ENCODE measurements at places on chromosomes 3 and 15.

DNA sequence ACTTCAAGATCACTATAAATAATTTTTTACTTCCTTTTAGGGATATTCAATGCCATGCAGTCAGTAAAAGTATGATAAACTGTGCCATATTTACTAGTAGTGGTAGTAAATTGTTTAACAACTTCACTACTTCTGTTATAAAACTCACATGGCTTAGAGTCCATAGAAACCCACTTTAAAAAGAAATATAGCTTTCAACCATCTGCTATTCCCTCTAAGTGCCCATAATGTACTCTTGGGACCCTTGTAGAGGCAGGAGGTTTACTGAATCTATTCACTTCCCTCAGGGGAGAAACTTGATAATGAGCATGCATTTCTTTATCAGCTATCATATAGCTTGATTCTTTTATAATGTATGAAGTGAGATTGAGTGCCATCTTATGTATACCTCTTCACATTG, 1448.4 kb upstream of the ALCAM start:
- no peak for DNase-seq

DNA sequence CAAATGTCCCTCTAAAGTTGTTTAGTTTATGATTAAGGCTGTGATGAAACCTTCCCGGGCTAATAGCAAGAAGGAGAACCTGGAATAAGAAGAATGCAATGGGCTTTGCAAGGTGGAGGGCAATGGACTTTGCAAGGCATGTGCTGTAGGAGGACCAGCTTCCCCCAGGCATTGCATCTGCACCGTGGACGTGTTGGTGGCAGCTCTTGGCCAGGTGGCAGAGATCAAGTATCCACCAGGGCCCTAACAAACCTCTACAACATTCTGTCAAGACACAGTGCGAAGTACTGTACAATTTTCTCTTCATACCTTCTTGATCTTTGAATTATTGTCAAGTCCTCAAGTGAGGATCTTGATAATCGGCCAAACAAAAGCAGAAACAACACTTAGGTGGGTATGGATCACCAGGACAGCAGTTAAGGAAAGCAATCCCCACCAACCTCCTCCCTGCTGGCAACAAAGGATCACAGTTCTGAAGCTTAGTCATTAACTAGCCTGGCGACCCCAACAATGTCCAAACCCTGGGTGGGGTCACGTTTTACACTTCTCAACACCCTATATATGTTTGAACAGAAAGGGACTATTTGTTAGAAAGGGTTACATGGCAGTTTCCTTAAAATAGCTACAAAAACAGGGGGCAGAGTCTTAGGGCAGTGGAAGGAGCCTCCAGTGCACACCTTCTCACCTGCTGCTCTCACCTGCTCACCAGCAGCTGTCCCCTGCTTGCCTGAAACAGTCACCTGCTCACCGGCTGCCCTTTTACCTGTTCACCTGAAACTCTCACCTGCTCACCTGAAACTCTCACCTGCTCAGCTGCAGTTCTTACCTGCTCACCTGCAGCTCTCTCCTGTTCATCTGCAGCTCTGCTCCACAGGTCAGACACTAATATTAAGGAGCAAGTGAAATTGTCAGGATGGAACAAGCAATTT, 137.9 kb upstream of the LIPC start:
- no peak for DNase-seq

DNA sequence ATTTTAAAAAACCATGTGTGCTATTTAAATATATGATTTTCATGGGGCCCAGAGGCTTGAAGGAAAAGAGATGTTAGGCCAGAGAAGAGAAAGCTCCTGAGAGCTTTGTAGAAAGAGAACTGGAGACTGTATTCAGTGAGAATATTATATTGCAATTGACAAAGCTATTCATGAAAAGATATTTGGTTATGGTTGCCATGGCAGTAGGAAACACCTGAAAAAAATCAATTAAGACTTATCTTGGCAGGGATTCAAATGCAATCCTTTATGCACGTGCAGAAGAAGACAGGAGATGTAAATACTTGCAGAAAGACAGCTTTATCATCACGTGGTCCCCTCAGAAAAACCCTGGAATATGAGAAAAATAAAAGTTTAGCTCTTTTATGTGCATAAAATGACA, 636.0 kb upstream of the TBL1XR1 start:
- no peak for DNase-seq

GRCh38 chr15:54026891-54027290, 48.6 kb downstream of the UNC13C start:
- DNase-seq, result no peak
